Keratinocyte (primary cell): ENCODE measurements at places on chromosomes 12 and 14. TPM values are rescaled to one million over a fixed set of nuclear protein-coding genes. Genes with fewer than 3 reads are reported as not detected.

FGF23 gene
- polyA plus RNA-seq, result not detected in 3 replicates

DTX3 gene
- polyA plus RNA-seq, result 2.6 to 5.4 TPM (median 3.5 TPM) in 3 replicates

CD27 gene
- polyA plus RNA-seq, result not detected in 3 replicates

AMDHD1 gene
- 0.31 to 0.84 TPM (median 0.68 TPM) in 3 replicates for polyA plus RNA-seq

PPP1R1A gene
- not detected in 3 replicates for polyA plus RNA-seq

KCNC2 gene
- not detected in 3 replicates for polyA plus RNA-seq

NEUROD4 gene
- not detected in 3 replicates for polyA plus RNA-seq
